ENCODE measurements at places on chromosomes 2 and 18.

- no peak for DNase-seq
Observed at GRCh38 chr2:165700531-165700930, 93.5 kb downstream of the GALNT3 start.

DNA sequence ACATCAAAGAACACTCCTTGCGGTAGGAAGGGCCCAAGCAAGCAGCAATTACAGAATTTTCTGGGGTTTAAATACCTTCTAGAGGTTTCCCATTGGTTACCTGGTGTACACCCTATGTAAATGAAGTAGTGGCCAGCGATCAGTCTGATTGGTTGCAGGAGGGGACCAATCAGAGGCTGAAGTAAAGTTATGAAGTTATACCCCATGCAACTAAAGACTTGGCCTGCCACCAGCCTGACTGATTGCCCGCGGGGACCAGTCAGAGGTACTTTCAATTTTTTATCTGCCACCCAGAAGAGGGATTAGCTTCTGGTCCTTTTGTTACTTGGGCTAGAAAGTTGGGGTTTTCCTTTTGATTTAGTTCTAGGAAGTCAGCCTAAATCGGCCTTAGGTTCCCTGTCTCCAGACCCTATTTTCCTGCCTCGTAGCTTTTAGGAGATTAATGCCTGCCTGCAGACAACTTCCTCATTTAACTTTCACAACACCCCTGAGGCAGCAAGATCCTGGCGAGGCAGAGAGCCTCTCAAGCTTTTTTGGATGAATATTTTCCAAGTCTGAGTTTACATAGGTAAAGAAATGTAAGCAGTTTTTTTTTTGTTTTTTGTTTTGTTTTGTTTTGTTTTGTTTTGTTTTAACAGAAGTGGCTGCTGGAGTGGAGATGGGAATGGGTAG is 1.5 kb upstream of the DGUOK start:
- no peak for DNase-seq

DNA sequence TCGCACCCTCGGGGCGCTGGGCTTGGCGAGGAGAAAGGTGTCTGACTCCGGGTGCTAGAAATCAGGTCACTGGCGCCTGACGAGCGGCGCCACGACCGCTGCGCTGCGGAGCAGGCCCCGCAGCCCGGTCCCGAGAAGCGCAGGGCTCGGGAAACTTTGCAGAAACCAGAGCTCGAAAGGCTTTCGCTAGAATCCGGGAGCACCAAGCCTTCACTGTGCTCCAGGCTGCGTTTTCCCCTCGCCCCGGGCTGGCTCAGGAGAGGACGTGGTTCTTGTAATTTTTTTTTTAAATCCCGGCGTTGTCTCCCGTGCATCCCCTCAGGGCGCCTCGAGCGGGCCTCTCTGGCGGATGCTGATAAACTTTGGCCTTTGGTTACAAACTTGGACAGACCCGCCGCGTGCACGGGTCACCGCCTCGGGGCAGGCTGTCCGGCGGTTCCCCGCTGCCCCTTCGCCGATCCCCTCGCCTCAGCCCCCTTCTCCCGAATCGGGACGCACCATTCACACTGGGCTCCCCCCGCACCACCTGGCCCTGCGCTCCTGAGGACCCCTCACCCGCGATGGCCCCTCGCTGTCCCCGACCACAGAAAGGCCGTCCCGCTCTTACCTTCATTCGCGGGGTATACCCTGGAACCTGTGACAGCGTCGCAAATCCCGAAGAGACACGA is 419 bp downstream of the EPHA4 start:
- DNase-seq: peak; percentile 29

DNA sequence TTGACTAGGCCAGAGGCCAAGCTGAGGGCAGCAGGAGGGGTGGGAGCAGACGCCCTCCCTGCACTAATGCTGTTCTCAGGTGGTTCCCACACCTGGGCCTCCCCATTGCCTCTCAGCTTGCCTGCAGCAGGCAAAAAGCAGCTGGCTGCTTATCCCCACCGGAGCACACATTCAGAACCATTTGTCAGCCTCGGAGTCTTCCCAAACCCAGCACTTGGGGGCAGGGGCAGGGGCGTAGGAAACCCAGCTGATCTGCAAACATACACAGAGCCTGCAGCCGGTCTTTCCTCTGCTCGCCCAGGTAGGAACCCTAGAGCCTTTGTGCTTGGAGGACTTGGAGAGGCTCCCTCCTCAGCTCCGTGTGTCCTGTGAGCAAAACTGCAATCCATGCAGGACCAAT is 249.8 kb downstream of the CYP26B1 start:
- no peak for DNase-seq

DNA sequence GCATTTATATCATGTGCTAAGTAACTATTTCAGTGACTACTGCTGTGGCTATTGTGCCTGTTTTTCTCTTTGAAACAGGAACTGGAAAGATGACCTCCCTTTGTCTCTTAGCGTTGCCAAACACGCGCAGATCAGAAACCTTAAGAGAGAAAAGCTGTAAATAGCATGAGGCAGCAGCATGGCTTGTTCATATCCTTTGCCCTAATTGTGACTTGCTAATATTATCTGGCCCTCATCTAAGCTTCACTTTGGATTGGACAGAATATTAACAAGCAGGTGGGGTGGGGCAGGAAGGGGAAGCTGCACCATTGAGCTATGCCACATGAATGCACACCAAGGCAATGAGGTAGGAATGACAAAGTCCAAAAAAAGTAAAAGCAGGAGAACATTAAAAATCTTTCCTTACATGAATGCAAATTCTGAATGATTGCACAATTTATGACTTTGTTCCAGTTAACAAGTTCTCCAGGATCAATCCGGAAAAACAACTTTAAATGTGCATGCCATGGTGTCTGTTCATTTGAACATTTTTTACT is 128.4 kb downstream of the IRS1 start:
- DNase-seq: no peak

DNA sequence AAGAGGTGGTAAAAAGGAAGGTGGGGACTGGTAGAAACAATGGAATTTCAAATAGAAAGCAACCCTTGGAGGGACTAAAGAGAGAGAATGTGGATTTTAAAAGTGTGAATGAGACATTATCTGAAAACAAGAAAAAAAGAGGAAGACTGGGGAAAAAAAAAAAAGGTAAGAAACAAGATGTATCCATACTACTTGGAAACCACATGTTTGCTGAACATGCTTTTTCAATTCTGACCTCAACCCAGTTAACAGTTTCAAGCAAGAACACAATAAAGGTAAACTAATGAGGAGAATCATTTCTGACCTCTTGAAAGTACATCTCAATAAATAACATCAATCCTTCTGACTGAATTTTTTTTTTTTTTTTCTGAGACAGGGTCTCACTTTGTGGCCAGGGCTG is 2.6 kb downstream of the FARSB start:
- no peak for DNase-seq

DNA sequence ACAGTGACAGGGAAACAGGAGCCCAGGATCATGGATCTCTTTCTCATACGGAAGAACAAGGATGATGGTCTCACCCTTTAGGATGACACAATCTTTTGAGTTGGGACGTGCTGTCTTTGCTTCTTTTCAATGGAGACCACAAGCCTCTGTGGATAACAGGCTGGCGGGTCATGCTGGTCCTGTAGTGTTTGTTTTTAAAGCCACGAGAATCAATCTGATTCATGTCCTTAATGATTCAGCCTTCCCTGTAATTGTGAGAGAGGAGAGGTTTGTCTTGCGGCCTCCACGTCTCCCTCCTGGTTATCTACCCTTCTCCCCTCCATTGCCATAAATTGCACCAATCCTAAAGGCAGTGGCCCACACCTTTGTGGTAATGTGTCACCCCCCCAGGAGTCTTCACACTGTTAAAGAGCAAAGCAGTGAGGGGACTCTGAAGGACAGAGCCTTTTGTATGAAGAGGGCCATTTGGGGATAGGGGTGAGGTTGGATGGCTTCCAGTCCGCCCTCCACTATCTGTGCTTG is 87.7 kb upstream of the TGFA start:
- no peak for DNase-seq

GRCh38 chr2:12488352-12489318 is 228.1 kb upstream of the TRIB2 start:
- DNase-seq: no peak

GRCh38 chr2:29991086-29991485 is 69.7 kb upstream of the ALK start:
- no peak for DNase-seq

DNA sequence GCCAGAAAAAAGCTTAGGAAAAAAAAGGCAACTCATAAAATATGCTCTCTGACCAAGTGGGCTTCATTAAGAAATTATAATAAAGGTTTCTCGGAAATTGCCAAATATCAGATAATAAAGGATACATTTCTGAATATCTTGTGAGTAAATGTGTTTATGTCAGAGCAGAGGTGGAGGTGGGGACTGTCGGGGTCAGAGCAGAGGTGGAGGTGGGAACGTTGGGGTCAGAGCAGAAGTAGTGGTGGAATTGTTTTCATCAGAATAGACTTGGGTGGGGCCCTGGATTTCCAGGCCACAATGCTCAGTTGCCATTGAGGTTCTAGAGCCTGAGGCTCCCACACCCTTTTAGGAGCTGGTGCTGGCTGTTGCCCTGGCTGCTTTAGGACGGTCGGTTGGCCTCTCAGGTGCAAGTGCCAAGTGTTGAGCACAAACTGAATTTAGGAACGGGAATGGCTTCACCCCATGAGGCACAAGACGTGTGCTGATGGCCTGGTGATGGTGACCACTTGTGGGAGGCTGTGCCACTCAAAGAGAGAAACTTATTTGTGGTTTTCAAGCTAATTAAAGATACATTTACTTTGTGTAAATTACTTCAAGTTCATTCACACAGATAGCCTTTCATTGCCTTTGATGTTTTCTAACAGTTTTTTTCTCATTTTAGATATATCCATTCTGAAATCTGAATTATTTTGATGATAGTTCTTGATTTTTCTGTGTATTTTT is 131.5 kb downstream of the ATP9B start:
- peak; percentile 23 for DNase-seq

GRCh38 chr2:54258166-54258565 is 2.1 kb upstream of the TSPYL6 start:
- DNase-seq: no peak

DNA sequence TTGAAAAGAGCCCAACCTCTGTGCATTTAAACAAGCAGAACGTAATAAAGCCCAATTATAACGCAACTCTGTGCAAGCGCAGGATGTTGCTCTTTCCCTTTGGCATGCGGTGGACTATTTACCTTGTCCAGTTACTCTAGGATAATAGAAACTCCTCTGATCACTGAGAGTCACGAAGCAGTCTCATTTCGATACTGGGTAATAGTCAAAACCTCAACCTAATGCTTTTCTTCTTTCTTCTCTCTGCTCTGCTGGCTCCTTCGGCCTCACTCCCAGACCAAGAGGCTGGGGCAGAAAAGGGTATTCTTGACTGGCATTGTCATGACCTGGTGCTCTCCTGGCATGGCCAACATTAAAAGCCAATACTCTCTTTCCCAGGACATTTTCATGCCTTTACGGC is 89.7 kb upstream of the GCFC2 start:
- DNase-seq: no peak

DNA sequence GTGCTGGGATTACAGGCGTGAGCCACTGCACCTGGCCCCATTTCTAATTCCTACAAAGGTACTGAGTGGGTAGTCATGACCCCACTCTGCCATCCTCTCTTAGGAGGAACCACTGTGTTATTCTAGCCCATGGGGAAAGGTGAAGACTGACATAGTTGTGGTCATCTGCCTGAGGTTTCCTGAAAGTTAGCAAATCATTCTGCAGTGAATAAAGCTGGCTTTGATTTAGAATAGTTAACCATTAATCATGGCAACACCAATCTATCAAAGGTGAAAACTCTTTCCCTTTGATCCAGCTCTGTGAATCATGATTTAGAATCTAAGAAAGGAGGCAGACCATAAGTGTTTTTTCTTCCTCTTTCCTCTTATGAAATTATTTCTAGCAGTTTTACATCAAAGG is 50.8 kb downstream of the SUMO1 start:
- DNase-seq: no peak

DNA sequence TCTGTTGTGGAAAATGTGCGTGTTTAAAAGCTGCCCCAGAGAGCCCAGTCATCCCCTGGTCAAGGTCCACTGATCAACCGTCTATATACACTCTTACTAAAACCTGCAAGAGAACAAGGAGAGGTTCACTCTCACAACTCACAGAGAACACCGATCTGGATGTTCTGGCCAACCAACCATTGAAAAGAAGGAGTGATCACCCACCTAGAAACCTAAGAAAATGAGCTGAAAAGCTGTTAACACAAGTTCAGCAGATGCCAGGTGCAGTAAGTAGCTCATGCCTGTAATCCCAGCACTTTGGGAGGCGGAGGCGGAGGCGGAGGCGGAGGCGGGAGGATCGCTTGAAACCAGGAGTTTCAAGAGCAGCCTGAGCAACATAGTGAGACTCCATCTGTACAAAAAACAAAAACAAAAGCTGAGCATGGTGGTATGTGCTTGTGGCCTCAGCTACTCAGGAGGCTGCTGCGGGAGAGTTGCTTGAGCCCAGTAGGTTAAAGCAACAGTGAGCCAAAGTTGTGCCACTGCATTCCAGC is 14.5 kb downstream of the ATG16L1 start:
- DNase-seq: no peak

DNA sequence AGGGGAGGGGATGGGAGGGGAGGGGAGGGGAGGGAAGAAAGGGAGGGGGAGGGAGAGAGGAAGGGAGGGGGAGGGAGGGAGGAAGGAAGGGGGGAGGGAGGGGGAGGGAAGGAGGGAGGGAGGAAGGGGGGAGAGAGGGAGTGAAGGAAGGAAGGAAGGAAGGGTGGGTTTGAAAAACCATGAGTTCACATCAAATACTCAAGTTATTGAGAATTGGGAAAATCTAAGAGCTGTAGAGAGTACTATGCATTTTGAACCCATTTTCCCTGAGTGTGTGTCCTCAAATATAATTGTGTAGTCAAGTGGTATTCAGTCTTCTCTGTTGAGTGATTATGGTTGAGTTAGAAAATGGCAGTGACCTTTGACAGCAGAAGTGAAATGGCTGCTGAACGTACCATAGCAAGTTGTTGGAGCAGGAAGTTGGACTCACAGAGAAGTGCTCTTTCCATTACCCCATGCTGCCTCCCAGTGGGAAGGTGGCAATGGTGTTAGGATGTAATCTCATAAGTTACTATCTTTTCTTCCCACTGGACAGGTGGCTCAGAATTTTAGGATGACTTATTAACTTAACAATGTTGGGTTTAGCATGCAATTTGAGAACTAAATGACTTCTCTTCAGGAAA is 214.6 kb downstream of the SETBP1 start:
- DNase-seq: no peak

GRCh38 chr2:120531863-120532600 is 186.1 kb downstream of the INHBB start:
- DNase-seq: no peak

- no peak for DNase-seq
Observed at GRCh38 chr2:3472966-3473365, 46.4 kb downstream of the ADI1 start.

- DNase-seq: no peak
Observed at GRCh38 chr2:209472871-209473270, 49.0 kb downstream of the MAP2 start.

DNA sequence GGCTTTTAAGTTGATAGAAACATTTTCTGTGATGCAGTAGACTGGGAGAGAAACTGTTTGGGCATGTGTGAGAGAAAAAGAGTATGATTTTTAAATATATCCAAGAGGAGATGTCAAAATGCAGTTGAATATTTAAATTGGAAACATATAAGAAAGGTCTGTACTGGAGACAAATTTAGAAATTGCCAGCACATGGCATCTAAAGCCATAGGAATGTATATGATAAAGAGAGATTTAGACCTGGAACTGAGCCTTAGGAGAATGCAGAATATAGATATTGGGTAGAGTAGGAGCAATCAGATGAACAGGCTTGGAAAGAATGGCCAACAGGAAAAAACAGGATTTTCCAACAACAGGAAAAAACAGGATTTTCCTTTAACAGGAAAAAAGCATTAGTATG is 680.8 kb downstream of the MBD2 start:
- DNase-seq: no peak

- no peak for DNase-seq
Observed at GRCh38 chr2:108587621-108588020, 53.4 kb downstream of the LIMS1 start.

- DNase-seq: no peak
Observed at GRCh38 chr2:9765611-9766531, 77.4 kb upstream of the TAF1B start.

Measured in right lung (tissue), 10 donors.